Large intestine (tissue), 12 donors: ENCODE measurements at places on chromosomes 11 and 22.

- no peak for DNase-seq
Observed at GRCh38 chr22:38849811-38850210, 6.0 kb upstream of the NPTXR start.

DNA sequence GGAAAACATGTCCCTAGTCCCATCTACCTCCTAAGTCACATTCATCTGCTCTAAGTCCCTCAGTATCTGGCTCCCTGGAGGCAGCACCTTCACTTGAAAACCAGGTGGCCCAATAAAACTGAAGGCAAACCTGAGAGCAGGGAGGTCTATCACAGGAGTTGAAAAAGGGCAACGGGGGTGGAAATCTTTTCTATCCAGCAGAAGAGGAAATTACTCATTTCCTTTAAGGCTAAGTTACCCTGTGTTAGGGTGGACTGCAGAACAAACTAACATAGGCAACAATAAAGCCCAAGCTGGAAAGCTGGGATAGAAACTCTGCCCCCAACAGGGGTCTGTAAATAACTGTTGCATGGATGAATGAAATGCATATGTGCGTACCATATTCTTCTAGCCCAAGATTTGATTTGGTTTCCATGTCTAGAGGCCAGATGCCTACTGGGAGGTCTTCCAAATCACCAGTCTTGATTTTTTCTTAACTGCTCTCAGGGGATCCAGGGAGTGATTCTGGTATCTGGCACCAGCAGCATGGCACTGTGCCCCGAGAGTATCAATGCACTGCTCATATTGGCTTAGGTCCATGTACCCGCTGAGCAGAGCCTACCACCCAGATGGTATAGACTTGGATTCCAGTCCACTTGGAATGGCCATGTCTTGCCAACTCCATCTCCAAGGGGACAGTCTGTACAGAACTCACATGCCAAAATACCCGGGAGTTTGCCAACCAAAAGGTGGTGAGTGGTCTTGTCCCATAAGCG, 350.0 kb upstream of the NCAM1 start:
- peak; percentile 7 for DNase-seq

GRCh38 chr11:35011389-35011788, 95.0 kb downstream of the PDHX start:
- DNase-seq, result no peak

GRCh38 chr11:773830-774229, 3.5 kb downstream of the GATD1 start:
- DNase-seq, result no peak

GRCh38 chr11:74341921-74342320, 30.5 kb upstream of the P4HA3 start:
- DNase-seq, result no peak

- no peak for DNase-seq
Observed at GRCh38 chr22:23410411-23410810, 169.7 kb downstream of the IGLL1 start.
